ENCODE measurements at places on chromosomes 6 and 20.

DNA sequence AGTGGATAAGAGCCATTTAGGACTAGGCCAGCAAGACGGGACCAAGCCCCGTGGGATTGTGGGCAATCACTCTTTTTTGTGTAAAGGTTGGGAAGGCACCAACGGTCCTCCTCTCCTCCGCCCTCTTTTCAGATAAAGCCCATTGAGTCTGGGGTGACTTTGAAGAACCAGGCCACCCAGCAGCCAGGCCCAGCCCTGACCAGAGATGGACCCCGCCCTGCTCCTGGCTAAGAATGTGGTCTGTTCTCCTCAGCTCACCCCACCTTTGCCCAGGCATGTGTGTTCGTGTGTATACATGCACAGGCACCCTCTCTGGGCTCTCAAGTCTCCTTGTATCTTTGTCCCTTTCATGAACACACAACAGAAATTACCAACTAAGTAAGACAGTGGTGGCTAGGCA lies 9.1 kb downstream of the SDC4 start:
- DNase-seq = no peak

DNA sequence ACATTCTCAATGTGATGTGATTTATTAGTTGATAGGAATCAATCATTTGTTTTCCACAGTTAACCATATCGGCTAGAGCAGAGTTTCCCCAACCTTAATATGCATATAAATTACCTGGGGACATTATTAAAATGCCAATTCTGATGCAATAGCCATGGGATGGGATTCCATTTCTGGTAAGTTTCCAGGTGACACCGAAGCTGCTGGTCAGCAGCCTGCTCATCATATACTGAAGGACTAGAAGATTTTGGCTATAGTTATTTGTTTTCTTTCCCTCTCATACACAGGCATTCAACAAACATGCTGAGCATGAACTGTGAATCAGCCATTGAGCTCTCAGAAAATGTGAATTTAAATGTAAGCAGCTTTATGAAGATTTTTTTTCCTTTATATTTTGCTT lies 35.8 kb downstream of the FBXO5 start:
- DNase-seq = no peak

DNA sequence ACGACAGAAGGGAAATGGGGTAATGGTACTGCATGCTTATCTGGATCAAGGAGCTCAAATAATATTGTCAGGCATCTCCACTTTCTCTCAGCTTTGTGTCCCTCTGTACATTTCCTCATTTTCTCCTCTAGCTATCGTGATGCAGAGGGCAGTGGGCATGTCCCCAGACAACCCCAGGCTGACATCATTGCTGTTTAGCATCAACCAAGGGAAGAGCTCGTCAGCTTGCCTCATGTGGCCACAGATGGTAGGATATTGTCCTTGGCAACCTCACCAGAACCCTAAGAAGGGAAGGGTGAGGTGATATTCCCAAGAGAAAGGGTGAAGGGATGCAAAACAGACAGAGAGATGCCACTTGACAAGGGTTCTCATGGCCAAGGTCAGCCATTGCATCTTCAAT lies 58.3 kb downstream of the MAFB start:
- DNase-seq = no peak

- no peak for DNase-seq
These were observed 17.6 kb downstream of the CAPN11 start for GRCh38 chr6:44176130-44176761.

DNA sequence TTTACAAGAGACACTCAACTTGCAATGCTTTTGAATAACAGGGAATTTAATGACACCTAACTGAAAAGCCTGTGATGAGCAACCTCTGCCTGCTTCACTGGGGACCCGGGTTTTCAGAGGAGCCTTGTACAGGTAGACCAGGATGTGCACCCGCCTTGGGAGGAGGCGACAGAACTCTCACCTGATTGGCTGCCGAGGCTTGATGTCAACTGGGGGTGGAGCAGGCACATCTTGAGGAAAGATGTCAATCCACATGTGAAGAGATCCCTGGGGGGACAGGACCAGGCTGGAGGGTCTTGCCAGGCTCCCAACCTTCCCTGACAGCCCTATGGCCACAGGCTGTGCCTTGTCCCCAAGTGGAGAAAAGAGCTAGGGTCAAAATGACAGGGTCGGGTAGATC lies 19.8 kb downstream of the ERGIC3 start:
- no peak for DNase-seq

DNA sequence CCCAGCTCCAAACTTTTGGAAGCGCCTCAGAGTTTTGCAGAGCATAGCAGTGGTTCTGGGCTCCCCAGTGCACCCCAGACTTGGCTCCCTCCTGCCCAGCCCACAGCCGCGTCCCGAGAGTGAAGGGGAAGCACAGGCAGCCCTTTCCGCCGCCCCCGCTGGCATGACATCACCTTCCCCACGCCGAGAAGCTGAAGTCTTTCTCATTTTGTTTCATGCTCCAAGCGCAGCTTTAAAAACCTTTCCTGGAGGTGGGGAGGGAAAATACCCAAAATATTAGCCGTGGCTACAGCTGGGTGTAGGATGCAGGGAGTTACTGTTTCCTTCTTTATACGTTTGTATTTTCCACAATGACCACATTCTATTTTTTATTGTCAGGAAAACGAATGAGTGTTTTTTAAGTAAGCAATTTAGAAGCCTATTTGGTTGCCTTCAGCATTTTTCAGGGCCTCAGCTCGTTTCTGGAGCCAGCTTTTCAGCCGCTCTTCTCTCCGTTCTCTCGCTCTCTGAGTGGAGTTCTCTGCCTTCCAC lies 72.9 kb downstream of the SNX5 start:
- DNase-seq = no peak

GRCh38 chr6:89555031-89555430 lies 83.5 kb downstream of the LYRM2 start:
- no peak for DNase-seq

GRCh38 chr20:18678549-18679419 lies 90.9 kb downstream of the DTD1 start:
- peak; percentile 18 for DNase-seq

DNA sequence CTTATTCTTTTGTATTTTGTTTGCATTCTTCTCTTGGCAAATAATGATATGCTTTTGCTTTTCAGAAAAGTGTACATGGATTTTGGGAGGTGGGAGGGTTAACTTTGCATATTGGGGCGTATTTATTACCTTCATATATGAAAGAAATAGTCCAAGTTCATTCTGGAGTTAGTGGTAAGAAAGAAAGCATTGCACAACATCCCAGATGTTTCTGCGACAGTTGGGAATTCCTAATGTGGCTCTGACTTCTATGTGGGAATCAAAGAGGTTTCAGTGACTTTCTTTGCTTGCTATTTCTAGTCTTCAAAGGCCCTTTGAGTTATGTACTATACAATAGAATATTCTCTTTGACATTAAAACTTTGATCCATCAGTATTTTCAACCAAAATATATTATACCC lies 78.1 kb downstream of the MMUT start:
- DNase-seq = no peak

- DNase-seq = no peak
These were observed 225.1 kb downstream of the BCKDHB start for GRCh38 chr6:80331522-80331921.

GRCh38 chr20:24676353-24676977 lies 207.0 kb downstream of the SYNDIG1 start:
- DNase-seq = no peak

GRCh38 chr20:21504323-21504722 lies 9.5 kb downstream of the NKX2-2 start:
- no peak for DNase-seq

DNA sequence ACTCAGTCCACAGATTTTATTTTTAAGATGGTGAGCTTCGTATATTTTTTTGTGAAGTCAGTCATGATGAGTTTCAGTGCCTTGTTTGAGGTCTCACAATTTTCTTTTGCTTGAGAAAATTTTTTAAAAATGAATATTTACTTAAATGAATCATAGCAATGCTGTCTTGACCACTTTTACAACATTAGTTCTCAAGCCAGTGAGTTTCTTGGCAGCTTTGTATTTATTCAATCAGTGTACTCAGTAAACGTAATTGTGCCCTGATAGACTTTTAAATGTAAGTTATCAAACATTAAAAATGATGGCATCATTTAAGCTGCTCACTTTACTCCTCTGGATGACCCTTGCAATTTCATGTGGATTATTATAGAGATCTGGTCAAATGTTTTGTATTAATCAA lies 261.4 kb downstream of the KHDC1L start:
- DNase-seq = no peak

GRCh38 chr20:41408986-41409385 lies 42.4 kb upstream of the EMILIN3 start:
- no peak for DNase-seq

DNA sequence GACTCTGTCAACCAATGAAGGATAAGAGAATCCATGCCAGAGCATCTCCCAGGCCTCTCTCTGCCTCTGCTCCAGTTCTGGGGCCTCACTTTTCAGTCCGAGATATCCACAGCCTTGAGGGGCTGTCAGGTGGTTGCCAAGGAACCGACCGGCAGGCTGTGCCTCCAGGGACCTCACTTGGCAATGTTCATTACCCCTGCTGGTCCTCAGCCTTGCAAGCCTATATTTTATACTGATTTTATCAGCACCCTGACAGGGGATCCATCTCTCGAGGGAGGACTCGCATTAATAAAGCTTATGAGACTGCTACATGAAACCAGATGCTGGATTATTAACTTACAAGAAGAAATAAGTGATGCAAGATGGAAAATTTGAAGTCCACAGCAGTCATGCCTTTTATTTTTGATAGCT lies 39.9 kb downstream of the TMC2 start:
- DNase-seq = no peak

DNA sequence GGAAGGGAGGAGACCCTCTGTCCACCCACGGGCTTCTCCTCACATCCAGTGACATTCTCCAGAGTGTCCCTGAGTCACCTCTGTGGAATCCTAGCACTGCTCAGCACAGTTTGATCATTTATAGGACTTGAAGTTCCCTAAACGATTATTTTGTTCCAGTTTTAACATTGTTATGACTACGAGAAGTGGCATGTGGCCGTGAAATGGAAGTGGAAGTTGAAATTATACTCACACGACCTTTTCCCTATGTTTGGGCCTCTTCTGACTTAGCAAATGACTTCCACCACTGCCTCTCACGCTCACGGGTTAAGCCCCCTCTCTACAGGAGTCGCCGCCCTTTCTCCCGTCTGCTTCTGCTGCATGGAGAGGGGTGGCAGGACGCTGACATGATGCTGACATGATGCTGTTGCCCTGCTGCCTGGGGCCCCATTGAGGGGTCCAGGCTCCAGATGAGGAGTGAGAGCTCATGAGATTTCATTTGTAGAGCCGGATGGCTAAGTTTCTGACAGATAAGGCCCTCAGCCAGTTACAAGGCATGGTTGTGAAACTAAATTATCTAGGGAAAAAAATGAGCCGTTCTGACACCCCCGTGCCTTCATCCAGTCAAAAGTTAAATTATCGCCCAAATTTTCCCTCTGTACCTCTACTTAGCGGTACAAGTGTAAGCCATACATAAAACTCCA lies 153.6 kb upstream of the UST start:
- no peak for DNase-seq

DNA sequence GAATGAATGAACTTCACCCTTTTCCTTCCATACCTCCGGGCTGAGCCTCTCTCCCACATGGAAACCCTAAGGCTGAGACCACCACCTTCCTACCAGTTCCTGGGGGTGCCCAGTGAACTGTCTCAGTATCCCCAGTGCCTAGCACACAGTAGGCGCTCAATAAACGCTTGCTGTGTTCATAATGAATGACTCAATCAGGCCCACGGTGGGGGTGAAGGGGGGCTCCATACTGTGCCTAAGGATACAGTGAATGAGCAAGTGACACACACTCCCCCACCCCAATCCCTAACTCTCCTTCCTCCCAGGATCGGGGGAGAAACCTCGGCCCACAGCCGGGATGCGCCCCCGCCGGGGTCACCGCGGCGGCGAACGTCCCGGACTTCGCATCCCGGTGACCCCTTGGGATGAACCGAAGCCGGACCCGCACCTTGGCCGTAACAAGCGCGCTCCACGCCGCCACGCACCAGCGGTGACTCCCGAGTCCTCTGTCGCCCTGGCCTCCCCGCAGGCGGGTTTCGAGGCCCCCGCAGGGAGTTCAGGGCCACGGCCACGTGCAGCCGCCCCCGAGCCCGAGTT lies 592 bp downstream of the KCNG1 start:
- DNase-seq = no peak

GRCh38 chr6:47162793-47163192 lies 120.7 kb upstream of the ADGRF1 start:
- DNase-seq = no peak

DNA sequence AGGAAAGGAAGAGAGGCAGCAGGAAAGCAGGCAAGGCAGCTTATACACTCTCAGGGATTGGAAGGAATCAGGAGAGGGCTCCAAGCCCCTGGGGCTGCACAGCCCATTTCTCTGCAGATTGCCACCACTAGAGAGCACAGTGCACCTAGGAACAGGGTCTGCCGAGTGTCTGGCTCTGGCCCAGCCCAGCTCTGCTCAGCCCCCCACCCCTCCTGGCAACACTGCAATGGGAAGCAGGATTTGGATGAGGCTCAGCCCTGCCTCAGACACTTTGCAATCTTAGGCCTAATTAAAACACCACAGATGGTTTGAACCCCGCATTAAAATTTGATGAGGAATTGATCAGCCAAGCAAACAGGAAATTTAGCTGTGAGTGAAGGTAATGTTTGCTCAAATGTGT lies 252.7 kb downstream of the DHX35 start:
- no peak for DNase-seq

GRCh38 chr6:41474213-41474933 lies 71.8 kb upstream of the FOXP4 start:
- no peak for DNase-seq

DNA sequence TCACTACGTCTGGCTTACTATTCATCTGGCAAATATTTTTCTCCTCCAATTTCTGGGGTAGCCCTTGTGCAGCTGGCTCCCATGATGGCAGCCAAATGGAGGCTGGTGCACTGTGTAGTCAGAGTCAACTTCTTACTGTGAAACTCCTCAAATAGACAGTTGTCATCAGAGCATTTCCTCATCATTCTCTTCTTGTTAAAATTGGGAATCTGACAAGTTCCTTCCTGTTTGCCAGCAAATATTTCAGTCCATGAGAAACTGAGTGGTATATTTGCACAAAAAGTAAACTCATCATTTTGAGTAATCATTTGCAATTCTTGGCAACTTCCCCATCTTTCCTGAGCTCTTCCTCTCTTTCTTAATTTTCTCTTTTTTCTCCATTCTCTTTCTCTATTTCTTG lies 394.9 kb upstream of the RGS17 start:
- no peak for DNase-seq

DNA sequence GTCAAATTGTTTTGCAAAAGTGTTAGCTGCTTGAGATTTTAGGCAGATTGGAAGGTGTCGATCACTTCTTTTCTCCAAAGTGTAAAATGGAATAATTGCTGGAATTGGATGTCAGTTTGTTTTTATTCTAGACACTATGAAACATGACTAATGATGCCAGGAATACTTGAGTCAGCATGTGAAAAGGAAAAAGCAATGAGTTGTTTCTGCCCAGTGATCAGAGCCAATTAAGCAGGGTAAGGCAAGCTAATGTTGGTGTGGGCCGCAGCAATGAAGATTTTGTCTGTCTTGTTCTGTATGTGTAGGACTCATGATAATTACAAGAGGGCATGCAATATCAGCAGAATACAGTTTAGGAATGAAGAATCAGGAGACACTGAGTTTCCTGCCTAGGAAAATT lies 110.3 kb downstream of the CARMIL1 start:
- peak; percentile 57 for DNase-seq

GRCh38 chr6:91566467-91566866 lies 979.6 kb upstream of the MAP3K7 start:
- DNase-seq = peak; percentile 13

GRCh38 chr6:193773-194310 lies 98.4 kb upstream of the DUSP22 start:
- no peak for DNase-seq

GRCh38 chr6:2556761-2557160 lies 194.0 kb downstream of the MYLK4 start:
- no peak for DNase-seq
